Mucosa of gallbladder (tissue), 1 donor: ENCODE measurements at places on chromosomes 1 and 21. TPM values are rescaled to one million over a fixed set of nuclear protein-coding genes. Genes with fewer than 3 reads are reported as not detected.

Gene RAB7B
- total RNA-seq = 18.7 TPM

- no peak for DNase-seq
These were observed 102.7 kb downstream of the ZNF281 start for GRCh38 chr1:200306944-200307754.

- DNase-seq = no peak
These were observed 37.1 kb downstream of the ARID4B start for GRCh38 chr1:235290740-235291502.

- no peak for DNase-seq
These were observed 15.1 kb downstream of the FOXJ3 start for GRCh38 chr1:42319871-42320484.

- no peak for DNase-seq
These were observed at the start of gene SHISAL2A for GRCh38 chr1:52632732-52633290. SHISAL2A (plus strand) TSS chr1:52633168; CDS start chr1:52633494, 326 bp downstream.

- no peak for DNase-seq
These were observed 201.6 kb downstream of the SLC35F3 start for GRCh38 chr1:234106032-234106431.

- DNase-seq = no peak
These were observed 25.2 kb upstream of the KIF26B start for GRCh38 chr1:245129319-245130240.

DNA sequence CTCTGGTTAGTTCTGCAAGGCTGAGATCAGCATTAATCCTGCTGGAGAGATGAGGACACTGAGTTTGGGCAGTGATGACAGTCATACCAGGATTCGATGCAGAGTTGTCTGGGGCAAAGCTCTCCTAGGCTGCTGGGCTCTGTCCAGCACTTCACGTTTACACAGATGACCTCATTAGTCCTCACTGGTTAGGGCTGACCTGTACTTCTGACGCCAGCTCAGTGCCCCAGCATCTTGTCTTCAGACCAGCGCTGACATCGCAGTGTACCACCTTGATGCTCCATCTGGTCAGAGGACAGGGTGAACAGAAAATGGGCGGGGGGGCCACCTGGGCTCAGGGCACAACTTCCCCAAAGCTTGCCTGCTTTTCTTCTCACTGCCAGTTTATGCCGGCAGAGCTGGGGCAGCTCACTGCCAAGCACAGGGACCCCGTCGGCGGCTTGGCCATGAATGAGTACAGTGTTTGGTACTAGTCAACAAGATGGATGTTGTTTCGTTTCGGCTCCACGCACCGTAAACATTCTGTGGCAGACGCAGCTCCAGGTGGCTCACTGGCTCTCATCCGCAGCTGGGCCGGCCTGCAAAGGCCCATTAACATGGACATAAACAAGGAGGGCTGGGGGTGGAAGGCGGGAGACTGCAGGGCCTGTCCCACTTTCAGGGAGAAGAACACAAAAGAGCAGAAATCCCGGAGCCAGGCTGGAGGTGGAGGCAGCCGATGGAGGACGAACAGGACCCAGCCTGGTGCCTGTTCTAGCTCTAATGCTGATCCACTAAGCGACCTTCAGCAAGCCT lies 118.7 kb downstream of the GLIS1 start:
- no peak for DNase-seq

DNA sequence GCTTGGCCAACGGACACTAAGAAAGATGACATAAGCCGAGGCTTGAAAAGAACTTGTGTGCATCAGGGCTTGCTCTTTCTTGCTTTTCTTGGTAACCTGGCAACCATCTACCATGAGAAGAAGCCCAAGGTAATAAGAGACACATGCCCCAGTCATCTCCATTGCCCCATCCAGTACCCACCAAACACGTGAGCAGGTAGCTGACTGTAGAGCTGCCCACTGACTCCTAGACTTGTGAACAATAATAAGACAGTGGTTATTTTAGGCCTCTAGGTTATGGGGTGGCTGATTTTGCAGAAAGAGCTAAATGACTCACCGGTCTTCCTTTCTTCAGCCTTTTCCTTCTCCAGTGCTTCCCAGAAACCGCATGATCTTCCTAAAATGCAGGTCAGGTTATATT lies 105.0 kb upstream of the JUN start:
- no peak for DNase-seq

Gene OR2L3
- not detected for total RNA-seq

Gene SPRR2E
- not detected for total RNA-seq

Gene MX2
- total RNA-seq = 18.1 TPM

GRCh38 chr1:212186427-212187207 lies 98.6 kb upstream of the PPP2R5A start:
- no peak for DNase-seq

GRCh38 chr1:94351481-94351880 lies 66.7 kb upstream of the ABCD3 start:
- DNase-seq = no peak

Gene NTNG1
- total RNA-seq = 1.6 TPM

DNA sequence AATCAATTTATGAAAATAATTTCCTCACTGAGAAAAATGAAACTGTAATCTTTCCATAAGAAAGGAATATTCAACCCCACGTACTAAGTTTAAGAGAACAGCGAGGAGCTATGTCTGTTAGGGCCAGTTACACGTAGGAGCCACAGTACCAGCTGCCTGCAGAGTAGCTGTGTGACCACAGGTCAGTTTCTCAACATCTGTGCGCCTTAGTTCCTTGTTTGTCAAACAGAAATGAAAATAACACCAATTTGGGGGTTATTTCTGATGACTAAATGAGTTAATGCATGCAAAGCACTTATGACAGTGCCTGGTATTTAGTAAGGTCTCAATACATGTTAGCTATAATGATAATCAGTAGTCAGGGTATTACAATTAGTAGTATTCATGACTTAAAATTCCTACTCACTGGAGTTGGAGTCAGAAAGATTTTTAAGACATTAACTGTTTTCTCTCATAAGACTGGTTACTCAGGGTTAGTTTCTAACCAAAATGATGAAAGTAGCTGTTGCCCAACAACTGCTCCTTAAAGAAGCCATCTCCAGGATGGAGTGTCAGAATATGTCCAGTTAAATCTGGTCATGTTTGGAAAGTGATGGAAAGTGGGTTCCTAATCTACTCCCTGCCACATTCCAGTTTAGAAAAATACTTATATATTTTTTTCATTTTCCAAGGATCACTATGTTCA lies 85.8 kb upstream of the ZNF648 start:
- no peak for DNase-seq

DNA sequence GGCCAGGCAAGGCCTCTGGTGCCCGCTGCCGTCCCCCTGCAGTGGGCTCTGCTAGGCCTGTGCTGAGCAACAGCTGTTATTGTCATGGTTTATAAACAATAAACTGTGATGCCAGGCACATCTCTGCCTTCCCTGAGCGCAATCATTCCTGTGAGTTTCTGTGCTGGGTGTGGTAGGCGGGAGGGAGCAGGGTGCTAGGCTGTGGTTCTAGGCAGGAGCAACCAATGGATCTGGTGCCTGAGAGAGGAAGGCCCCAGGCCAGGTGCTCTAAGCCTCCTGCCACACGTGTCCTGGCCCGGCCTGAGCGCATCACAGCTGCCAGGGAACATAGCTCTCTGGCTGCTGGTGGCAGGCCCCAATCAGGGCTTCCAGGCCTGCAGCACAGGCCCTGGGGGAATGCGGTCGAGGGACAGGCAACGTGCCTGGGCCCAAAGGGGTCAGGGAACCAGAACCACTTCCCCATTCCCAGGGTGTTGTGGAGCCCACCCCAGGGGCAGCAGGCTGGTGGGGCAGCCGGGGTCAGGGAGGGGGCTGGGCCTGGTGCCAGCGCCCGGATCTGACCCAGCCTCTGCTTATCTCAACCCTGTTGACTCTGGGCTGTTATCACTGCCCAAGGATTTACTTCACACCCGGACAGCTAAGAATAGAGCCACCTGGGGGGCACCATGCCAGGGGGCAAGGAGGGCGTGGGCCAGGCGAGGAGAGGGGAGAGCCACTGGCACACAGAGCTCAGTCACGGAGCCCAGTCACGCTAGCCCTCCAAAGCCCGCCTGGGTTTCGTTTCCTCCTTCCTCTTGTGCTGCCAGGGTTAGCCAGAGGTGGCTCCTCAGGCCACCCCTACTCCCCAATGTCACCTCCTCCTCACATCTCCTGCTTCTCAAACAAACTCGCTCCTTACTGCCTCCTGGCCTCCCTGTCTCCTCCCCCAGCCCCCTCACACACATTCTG lies 11.5 kb downstream of the TRIM46 start:
- no peak for DNase-seq

DNA sequence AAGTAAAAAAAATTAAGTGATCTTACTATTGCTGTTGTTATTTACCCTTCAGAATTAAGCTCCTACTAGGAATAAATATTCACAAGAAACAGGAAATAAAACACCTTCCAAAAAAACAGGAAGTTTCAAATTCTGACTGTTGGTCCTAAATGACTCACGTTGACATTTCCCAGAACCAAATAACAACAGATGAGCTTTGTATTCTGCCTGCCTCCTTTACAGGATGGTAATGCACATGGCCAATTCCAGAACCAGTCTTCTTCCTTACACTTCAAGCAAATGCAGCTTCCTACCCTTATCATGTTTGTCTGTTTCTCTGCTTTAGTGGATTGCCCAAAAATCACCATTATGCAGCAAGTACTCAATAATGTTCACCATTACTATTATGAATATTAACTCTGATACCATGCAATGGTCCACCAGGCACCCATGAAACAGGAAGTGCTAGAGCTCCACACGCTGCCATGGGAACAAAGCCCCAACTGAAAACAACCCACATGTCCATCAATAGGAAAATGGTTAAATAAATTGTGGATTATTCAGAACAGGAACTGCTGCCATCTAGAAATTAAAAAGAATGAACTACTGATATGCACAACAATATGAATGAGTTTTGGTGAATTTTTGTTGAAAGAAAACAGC lies 8.9 kb downstream of the CASP9 start:
- no peak for DNase-seq

- no peak for DNase-seq
These were observed 9.4 kb downstream of the PRDM16 start for GRCh38 chr1:3078430-3078861.

DNA sequence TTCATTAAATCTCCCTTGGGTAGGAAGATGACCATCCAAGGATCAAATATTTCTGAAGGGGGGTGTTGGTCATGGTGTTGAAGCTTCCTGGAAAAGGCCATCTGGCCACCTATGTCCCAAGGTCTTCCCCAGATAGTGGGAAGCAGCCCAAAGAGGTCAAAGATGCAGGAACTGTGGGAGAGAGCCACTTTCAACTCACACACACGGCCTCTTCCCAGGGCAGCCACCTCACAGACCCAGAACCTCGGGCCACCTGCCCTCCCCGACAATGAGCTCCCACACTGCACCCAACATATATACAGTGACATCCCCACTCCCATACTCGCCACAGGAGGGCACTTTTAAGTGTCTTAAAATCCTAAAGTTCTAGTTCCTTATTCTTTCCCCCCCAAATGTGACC lies 164.5 kb upstream of the ETV3 start:
- no peak for DNase-seq

Gene AHDC1
- total RNA-seq = 61.6 TPM
